Eye (tissue), 1 donor: ENCODE measurements at places on chromosomes 5 and 9.

- no peak for DNase-seq
These were observed 583.1 kb downstream of the CCDC171 start for GRCh38 chr9:16135968-16136367.

GRCh38 chr5:172852490-172853354 lies 18.7 kb downstream of the ERGIC1 start:
- DNase-seq, result peak; percentile 51

GRCh38 chr5:1212271-1212670 lies 10.9 kb downstream of the SLC6A19 start:
- no peak for DNase-seq

GRCh38 chr5:171418982-171419687 lies at the start of gene FGF18:
Gene FGF18 (plus strand): TSS chr5:171419647. CDS start chr5:171420200, 553 bp downstream.
- peak; percentile 86 for DNase-seq

DNA sequence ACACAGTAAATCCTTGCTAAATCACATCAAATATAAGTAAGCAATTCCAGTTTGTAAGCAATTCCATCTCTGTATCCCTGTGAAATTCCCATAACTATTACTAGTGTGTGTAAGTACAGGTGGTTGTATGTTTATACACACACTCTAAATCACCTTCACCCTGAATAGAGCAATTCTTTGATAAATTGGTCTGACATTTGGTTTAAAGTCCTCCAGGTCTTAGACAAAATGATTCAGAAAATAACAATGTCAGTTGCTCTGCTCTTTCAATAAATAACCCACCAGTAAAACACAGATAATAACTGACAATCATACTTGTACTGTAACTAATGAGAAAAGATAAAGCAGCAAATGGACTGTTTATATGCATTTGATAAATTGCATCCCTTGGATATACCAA lies 226.3 kb downstream of the SPOCK1 start:
- DNase-seq, result no peak

DNA sequence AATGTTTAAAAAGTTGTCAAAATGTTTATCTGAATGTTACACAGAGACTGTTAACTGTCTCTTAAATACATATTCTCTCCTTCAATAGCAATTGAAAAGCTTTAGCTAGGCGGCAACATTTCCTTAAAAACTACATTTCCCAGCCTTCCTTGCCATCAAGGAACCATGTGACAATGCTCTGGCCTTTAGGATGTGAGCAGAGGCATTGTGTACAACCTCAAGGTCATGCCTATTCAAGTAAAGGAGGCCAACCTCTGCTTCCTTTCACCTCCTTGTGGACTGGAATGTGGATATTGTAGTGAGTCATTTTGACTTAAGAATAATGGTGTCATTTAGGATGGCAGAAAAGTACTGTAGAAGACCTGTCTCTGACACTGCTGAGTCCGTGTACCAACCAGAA lies 23.7 kb upstream of the MROH2B start:
- DNase-seq, result no peak

DNA sequence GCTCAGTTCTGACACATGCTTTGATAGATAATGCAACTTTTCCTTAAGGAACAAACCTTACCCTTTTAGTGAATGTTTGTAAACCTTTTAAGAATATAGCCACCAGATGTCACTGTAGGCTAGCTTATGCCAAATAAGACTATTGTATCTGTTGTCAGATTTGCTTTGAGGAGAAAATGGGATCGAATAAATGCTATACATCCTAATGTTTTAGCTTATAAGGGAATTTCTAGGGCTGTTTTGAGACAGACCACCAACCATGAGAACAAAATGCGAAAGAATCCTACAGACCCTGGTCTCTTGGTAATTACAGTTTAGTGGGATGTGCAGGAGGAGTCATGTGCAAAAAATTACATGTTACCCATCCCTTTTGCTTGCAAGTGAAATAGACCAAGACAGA lies 127.6 kb upstream of the NMUR2 start:
- peak; percentile 90 for DNase-seq

DNA sequence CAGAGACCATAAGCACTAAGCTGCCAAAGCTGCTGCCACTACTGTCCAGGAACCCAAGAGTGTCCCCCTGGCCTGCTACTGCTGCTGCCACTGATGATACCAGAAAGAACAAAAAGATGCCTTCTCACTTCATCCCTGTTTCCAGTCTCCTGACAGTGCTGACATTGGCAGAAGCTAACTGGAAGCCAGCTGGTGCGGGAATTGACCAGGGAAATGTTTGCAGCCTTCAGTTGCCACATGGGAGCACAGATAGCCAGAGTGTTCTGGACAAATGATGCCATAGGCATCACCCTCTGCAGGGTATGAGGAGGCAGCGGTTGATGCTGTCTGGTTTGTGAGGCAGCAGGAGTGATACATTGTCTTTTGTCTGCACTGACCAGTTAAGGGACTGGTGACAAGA lies 258.4 kb downstream of the ZSWIM6 start:
- no peak for DNase-seq

- DNase-seq, result no peak
These were observed 208.7 kb downstream of the FANCC start for GRCh38 chr9:95108777-95109176.

- DNase-seq, result peak; percentile 6
These were observed 6.9 kb upstream of the CCIN start for GRCh38 chr9:36162211-36162738.

- DNase-seq, result no peak
These were observed 244.7 kb downstream of the SPOCK1 start for GRCh38 chr5:137254119-137255090.
